ENCODE measurements at places on chromosomes 2 and 18. TPM values are rescaled to one million over a fixed set of nuclear protein-coding genes. Genes with fewer than 3 reads are reported as not detected.

The GNAL gene
- total RNA-seq, result 12.1 TPM

The SH3YL1 gene
- total RNA-seq, result 73.7 TPM

The IL36A gene
- not detected for total RNA-seq

DNA sequence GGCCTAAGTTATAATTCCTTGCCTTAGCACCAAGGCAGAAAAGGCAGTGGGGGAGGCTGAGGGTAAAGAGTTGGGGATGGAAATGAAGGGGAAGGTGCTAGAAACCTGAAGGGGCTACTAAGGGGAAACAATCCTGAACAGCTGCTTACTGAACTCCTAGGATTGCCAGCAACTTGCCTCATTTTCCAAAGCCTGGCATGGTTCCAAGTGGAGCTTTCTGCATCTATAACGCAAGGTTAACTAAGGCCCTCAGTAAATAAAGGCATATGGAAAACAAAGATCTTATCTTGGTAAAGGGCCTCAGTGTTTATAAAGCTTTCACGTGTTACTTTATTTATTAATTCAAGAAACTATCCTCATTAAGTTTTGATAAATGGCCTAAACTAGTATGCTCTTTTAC lies 10.9 kb downstream of the MEP1B start:
- no peak for DNase-seq

GRCh38 chr2:19648583-19648982 lies 253.2 kb downstream of the TTC32 start:
- no peak for DNase-seq

GRCh38 chr2:40168032-40168431 lies 283.9 kb downstream of the SLC8A1 start:
- no peak for DNase-seq

Data from testis (tissue), 5 donors.